Stimulated activated naive CD4-positive, alpha-beta T cell (primary cell): ENCODE measurements at places on chromosomes 6 and 20.

- DNase-seq, result no peak
Measured at GRCh38 chr6:2734488-2735166, 16.1 kb downstream of the MYLK4 start.

DNA sequence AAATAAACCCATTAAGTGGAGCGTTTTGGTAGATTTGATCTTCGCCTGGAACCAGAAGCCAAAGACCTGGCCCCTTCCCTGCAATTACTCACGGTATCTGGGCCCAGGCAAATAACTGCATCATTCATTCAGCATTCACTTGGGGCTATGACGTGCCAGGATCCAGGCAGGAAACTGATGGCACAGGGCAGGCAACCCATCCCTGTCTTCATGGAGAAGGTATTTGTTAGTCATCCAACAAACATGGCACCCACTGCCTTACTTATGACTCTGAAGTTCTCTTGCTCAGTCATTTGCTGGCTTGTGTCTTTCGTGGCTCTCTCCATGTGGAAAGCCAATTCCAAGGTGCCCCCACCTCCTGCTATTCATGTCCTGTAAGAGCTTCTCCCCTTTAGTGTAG is 232.4 kb downstream of the BMP7 start:
- no peak for DNase-seq

GRCh38 chr6:113182370-113183141 is 674.6 kb upstream of the MARCKS start:
- DNase-seq, result no peak

GRCh38 chr20:53948383-53949318 is 121.7 kb downstream of the BCAS1 start:
- DNase-seq, result peak; percentile 13

DNA sequence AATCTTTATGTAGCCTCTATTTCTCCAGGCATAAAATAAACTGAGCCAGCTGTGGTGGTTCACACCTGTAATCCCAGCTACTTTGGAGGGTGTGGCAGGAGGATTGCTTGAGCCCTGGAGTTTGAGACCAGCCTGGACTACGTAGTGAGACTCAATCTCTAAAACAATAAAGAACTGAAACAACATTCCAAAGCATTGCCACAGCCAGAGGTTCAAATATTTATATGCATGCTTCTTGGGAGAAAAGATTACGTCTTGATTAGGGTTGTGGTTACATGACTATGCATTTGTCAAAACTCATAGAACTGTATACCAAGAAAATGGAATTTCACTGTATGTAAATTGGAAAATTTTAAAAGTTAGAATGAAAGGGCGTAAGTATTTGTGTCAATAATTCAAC is 27.7 kb upstream of the PAX1 start:
- DNase-seq, result no peak

DNA sequence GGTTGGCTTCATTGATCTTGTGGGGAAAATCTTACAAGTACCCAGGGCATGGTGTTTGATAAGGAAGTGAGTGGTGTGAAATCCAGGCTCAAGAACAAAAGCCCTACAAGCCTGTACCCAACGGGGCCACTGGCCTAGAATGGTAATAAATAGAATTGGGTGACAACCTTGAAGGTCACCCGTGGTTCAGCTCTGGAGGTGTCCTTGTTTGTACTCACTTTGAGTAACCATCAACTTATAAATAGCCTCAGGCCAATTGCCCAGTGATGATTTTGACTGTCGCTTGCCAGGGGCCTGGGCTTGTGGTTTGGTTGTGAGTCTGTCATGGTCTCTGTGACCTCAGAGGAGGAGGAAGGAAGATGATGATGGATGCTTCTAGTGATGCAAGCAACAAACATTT is 87.8 kb downstream of the PHACTR3 start:
- DNase-seq, result no peak
